ENCODE measurements at places on chromosomes 2 and 18.

DNA sequence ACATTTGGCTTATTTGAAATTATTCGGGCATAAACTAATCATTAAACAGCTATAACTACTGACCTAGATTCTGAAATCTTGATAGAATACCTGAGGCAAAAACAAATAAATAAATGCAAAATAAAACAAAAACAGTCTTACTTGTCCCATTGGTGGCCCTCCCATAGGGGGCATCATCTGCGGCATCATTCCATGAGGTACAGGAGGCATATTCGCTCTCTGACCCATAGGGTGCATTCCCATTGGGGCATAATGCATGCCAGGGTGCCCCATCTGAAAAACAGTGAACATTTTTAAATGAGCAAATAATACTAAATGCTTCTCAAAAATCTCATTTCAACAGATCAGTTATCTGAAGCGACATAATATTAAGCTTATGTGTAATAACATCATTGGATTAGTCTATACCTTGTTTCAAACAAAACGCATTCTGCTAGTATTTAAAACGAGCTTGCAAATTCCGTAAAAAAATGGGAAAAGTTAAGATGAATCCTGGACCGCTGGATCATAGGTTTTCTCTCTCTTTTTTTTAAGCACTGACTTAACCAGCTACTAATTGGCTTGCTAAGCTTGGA lies 1.3 kb downstream of the PRPF40A start:
- DNase-seq: peak; percentile 47

DNA sequence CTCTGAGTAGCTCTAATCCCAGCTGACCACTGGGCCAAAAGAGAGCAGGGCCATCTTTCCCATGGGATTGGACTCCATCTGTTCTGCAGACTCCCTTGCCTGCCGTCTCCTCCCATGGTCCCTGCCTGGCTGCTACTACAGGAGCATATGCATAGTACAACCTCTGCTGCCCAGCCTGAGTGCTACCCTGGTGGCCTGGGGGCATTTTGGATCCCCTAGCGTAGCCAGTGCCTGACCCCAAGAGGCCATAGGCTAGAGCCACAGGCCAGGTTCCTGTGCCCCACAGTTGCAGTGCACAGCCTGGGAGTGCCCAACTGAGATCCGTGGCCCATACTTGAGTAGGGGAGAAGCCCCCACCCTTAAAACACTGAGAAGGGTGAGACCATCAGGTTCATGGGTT lies 280.3 kb downstream of the CCDC85A start:
- DNase-seq: no peak

- DNase-seq: no peak
Observed at GRCh38 chr18:30211112-30211511, 831.4 kb downstream of the DSC3 start.

GRCh38 chr2:204131621-204132020 lies 195.1 kb downstream of the ICOS start:
- no peak for DNase-seq

- DNase-seq: no peak
Observed at GRCh38 chr2:177669625-177670330, 277.2 kb downstream of the AGPS start.

- no peak for DNase-seq
Observed at GRCh38 chr2:127000937-127001336, 102.2 kb downstream of the TEX51 start.

DNA sequence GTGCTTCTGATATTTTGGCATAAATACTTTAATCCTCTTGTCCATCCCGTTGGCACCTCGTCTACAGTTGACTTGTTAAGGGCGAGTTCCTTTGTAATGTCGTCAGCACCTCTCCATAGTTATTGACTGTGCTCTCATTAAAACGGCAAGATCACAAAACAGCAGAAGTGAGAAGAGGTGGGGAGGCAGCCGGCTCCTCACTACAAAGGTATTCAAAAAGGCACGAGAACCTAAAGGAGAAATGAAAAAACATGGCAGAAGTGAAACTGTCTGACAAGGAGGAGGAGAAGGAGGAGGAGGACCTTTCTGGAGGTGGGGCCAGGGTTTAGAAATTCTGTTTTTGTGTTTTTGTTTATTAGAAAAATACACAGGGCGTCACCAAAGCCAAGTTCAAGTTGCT lies 235.6 kb downstream of the BCL11A start:
- no peak for DNase-seq

DNA sequence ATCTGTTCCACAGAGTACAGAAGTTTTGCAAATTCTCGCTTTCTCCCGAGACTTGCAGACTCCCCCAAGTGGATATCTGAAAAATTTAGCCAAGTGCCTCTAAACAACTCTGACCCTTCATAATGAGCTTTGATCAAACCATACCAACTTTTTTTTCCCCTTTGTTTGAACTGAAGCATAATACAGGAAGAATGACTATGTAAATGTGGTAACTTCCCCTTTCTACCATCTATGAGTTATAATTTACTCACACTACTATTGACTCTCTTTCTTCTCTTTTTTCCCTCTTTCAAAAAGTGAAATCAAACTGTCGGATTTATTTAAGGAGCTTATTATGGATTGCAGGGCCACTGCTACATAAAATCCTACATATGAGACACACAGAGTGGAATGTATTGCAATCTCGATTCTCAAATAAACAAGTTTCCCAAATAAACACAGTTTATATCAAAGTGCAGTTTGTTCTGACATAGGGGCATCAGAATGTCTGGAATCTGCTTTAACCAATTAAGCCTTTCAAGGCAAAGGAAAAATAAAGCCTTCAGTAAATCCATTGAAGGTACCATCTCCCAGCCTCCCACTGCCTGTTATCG lies 1.4 kb upstream of the ZNF804A start:
- DNase-seq: peak; percentile 53

GRCh38 chr2:69017835-69018234 lies 4.9 kb downstream of the ANTXR1 start:
- no peak for DNase-seq

DNA sequence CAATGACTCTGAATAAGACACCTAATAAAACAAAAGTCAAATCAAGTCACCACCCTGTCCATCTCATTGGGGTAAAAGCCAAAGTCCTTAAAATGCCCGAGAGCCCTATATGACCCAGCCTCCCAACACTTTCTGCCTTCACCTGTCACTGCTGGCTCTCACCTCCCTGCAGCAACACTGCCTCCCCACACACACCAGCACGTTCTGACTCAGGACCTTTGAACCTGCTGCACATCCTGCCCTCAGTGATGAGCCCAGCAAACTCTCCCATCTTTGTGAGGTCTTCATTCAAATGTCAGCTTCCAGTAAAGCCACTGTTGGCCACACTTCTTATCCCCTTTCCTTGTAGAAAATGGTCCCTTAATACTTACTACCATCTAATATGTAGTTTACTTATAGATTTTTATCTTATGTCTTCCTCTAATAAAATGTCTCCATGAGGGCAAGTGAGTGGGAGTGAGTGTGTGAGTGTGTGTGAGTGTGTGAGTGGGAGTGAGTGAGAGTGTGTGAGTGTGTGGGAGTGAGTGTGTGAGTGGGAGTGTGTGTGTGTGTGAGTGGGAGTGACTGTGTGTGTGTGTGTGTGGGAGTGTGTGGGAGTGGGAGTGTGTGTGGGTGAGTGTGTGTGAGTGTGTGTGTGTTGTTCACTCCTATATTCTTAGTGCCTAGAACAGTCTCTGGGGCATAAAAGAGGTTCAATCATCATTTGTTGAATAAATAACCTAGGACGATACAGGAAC lies 504.7 kb downstream of the EIPR1 start:
- DNase-seq: no peak

- DNase-seq: peak; percentile 23
Observed at GRCh38 chr2:27489118-27489497, 435 bp downstream of the IFT172 start.

DNA sequence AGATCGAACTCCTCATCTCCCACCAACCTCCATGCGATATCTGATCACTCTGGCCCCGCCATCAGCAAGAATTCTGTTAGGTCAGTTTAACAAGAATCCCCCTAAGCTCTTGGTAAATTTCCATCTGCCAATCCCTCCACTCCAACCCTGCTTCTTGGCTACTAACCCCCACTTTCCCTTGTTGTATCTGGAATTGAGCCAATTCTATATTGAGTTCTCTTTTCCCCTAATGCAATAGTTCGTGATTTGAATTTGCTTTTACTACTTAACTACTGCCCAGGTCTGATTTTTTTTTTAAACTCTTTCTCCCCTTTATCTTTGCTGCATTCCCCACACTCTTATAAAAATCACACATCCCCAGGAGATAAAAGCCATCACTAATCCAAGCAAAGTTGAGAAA lies 159.3 kb upstream of the STK17B start:
- DNase-seq: no peak

- no peak for DNase-seq
Observed at GRCh38 chr18:8962855-8963635, 139.5 kb upstream of the NDUFV2 start.

- DNase-seq: no peak
Observed at GRCh38 chr2:203706403-203706802, at the start of gene CD28. TSS of gene CD28 (plus strand) at chr2:203706639. CDS start at chr2:203706697, 58 bp downstream.

DNA sequence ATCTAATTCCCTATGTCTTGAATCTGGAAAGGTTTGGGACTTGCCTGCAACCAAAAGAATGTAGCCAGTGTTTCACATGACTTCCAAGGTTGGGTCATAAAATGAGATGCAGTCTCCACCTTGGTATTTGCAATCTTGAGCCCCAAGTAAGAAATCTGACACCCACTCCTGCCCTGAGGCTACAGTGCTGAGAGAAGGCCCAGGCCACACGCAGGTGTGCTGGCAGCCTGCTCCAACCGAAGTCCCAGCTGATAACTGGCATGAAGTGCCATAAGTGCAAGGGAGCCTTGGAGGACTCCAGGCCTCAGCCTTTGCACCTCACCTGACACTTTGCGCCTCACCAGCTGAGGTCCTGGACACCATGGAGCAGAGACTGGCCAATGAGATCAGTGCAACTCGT lies 182.7 kb downstream of the ANAPC1 start:
- DNase-seq: no peak

- peak; percentile 55 for DNase-seq
Observed at GRCh38 chr2:9740382-9741073, 102.7 kb upstream of the TAF1B start.

DNA sequence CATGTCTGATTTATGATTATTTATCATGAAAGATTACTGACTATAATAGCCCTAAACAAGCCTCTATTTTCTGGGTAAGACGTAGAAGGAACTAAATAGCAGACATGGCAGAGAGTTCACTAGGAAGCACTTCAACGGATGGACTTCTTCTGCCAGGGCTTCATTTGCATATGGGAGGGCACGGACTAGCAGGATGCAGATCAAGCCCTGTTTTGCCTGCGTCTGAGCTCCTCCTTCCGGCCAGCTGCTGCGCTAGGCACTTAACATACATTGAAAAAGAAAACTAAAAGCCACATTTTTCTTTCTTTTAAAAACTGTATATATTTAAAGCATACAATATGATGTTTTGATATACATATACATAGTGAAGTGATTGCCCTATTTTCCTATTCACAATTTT lies 340.0 kb upstream of the MEX3C start:
- no peak for DNase-seq

DNA sequence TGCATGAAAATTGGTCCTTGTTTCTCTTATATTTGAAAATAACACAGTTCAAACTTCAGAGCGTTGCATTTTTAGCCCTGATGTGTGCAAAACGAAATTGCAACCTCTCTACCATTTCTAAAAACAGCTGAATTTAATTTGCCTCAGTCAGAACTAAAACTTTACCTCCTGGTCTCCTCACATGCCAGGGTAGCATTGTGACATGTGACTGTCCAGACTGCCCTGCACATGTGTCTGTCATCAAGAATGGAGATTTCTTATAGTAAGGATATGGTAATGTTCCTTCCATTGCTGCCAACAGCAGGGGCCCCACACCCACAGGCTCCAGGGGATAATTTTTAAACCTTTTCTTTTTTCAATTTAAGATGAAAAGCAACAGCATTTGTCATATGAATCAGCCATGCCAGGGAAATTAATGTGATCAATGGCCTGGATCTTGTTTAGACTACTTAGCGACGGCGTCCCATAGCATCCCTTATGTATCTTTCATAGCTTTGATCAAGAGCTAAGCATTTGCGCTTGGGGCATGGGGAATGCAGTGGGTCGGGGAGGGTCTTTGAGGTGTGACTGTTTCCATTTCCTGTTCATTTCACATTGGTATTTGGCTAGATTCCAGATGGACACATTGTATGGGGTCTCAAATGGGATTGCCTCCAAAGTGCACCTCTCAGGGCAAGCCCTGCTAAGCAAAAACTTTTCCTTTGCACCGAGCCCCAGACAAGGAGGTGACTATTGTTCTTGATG lies 92.4 kb upstream of the RASGRP3 start:
- no peak for DNase-seq

GRCh38 chr2:25307949-25308557 lies 33.7 kb downstream of the DNMT3A start:
- DNase-seq: no peak

DNA sequence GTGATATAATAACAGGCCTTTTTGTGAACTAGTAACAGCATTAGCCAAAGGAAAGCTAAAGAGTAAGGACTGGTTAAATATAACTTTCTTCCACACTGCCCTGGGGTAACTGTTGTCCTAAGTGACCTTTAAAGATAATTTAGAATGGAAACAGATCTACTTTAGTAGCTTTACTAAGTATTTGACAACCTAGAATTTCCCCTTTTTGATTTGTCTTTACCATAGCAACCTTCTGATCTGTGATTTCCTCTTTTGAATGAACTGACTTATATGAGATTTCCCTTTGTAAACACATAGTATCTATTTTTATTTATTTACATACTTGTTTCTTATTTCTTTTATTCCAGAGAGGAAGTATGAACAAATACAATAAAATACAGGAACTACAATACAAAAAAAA lies 10.5 kb upstream of the KLF7 start:
- no peak for DNase-seq

GRCh38 chr2:223108351-223109050 lies 56.5 kb downstream of the KCNE4 start:
- peak; percentile 49 for DNase-seq

DNA sequence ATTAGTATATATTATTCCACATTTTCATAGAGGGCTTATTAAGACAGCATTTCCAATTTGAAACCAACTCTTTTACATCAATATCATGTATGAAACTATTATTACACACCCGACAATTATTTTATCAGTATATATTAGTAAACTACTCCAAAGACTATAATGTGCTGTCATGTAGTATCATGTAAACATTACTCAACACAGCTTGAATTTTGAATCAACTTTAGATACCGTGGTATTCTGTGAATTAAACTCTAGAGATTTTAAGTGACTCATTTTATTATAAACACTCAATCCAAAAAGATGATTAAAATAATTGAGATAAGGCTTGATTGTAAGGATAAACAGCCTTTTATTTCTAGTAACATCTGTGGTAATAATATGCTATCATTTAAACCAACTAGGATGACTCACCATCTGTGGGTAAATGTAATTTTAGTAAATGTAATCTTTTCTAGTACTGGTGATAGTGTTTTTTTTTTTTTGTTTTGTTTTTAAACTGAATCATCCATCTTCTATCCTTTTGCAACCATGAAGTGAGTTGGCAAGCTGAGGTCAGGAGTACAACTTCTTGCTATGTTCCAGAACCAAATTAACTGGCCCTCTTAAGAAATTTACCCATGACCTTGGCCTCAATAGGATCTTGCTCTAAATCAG lies 144.3 kb upstream of the SMAD7 start:
- DNase-seq: peak; percentile 83

- DNase-seq: peak; percentile 28
Observed at GRCh38 chr18:11654736-11655605, 34.1 kb upstream of the GNAL start.

Data from EL (cell line).